ENCODE measurements at places on chromosomes 2 and 18.

DNA sequence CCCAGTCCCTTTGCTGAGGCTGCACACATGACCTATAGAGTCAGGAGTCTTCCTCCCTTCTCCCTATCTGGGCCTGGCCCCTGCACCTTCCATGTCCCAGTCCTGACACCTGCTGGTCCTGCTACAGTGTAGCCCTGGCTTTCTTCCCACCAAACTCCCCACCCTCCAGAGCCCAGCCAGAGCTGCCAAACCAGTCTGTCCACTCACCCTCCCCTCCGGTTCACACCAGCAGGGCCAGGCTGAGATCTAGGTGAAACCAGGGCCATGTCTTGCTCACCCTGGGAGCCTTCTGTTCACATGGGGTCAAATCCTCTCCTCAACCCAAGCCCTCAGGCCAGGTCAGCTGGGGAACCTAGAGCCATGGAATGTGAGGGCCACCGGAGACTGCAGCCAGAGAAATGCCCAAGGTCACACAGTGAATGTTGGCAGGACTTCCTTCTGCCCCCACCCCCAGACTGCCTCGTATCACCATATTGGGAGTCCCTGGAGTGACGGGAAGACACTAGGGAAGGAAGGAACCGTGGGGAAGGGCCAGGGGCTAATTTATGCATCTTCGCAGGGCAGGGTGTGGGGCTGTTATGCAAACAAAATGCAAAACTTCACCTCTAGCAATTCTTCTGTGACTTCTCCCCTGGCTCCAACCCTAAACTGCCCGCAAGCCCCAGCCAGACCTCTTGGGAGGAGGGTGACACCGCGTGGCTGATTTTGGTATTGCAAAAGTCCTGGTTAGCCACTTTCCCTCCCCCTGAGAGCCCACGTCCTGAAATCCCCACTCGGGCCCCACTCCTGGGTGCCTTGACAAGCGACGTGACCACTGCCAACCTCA, 14.6 kb downstream of the TNS1 start:
- peak; percentile 81 for DNase-seq

GRCh38 chr2:102717308-102718018, 44.4 kb upstream of the TMEM182 start:
- DNase-seq: no peak

DNA sequence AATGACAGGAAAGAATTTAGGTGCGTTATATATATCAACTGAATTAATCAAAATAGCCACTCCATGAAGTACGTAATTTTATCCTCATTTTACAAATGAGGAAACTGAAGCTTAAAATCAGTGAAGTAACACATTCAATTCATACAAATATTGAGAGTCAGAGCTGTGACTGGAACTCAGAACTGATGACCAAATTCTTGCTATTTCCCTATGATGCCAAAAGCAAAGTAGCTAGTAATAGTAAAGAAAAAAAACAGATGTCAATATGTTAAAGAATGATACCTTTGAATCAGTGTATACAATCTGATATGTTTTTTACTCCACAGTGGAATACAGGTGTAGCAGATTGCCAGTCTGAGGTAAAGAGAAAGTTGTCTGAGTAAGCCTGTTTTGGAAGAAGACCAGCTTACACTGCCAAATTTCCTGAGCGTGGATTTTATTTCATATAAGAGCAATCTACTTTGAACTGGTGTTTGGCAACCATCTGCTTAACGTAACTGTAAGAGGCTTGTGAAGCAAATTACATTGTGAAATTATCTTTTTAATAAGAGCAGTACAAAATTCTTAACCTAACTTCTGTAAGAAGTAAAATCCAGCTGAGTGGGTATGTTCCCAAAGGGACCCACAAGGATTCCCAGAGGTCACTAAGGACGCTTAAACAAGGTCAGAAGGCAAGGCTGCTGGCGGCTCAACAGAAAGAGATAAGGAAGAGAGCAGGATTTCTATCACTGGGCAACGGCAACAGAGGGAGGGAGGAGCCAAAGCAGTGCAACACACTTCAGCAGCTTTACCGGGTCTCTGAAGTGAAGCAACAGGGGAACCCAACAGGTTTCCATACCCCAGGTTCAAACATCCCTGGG, 85.6 kb downstream of the IKZF2 start:
- peak; percentile 7 for DNase-seq

GRCh38 chr2:144707736-144708326, 187.9 kb upstream of the ZEB2 start:
- DNase-seq: peak; percentile 20

DNA sequence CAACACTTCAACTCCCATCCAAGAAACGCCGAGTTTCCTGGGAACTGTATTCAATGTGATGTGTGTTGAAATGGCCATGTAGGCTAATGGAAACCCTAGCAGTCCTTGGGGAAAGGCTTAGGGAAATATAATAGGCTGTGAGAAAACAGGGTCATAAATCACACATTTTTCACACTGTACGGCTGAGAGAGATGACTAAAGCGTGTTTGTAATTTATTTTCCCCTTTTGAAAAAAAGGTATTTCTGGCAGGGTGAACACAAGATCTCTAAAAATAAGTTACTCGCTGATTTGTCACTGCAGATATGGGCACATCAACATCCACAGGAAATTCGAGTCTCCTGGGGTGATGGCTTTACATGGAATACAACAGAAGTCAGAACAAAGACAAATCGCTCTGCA, 109.6 kb upstream of the ST6GAL2 start:
- DNase-seq: no peak

DNA sequence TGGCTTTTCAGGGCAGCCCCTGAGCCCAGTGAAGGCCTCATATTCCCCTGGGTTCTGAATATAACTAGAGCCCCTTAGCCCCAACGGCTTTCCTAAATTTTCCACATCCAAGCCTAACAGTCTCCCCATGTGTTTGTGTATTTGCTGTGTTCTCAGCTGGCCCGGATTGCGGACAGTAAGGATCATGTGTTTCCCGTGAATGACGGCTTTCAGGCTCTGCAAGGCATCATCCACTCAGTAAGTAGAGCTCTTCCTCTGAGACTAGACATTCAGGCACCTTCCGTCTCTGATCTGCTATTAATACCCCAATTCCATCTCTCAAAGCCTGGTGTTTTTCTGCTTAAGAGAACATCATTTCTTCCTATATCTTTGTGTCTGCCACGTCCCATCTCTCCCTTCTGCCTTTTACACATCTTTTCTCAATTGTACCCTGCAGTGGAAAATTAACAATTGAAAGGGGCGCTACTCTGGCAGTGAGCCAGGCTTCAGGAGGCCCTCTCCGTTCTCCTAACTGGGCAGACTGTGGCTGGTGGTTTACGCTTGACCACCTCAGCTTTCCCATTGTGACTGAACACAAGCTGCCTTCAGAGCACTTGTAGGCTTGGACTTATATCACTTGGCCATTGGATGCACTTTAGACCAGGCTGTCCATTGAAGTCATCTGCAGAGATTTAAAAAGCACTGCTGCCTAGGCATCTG, 64.4 kb downstream of the ANTXR1 start:
- no peak for DNase-seq

All from Ammon's horn (tissue), 1 donor.